Stimulated activated naive CD8-positive, alpha-beta T cell treated with anti-CD3 and anti-CD28 coated beads, Interleukin-15, Interleukin-2, amounts not matched to agents 100 U/mL and 50 U/mL, for 24 hours (primary cell): ENCODE measurements at places on chromosomes 1 and 21.

- no peak for DNase-seq
Measured at GRCh38 chr1:117113199-117113598, 8.3 kb downstream of the TRIM45 start.

- DNase-seq, result no peak
Measured at GRCh38 chr1:223083831-223084230, 59.2 kb downstream of the TLR5 start.

DNA sequence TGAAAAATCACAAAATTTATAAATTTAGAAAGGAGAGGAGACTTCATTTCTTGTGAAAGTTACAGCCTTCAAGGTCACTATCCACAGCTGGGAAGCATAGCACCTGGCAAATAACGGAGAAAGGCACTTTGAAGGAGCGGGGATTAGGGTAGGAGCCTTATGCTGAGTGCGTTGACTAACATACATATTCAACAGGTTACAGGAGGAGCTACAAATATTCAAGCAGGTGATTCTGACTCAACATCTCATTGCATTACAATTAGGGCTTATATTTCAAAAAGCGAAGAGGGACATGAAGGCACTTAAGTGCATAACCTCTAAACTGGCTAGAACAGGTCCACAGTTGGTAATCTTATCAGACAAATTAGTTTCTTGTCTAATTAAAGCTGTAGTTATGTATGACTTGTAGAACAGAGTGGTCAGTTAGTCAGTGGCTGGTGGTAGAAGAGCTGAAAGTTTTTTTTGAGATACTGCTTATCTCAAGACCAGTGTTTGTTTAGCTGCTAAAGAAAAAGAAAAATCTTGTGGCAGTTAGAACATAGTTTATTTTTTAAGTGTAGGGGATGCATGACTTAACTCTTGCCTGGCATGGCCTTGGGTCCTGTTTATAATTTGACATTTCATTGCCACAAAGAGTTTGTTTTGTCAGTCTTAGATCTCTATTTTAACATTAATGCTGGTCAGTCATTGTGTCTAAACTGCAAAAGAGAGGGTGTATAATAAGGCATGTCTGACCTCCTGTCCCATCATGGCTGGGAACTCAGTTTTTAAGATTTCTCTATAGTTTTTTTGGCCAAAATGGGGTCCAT, 311.5 kb downstream of the DUSP10 start:
- DNase-seq, result no peak

GRCh38 chr1:235864931-235865525, 1.7 kb downstream of the LYST start:
- DNase-seq, result no peak

DNA sequence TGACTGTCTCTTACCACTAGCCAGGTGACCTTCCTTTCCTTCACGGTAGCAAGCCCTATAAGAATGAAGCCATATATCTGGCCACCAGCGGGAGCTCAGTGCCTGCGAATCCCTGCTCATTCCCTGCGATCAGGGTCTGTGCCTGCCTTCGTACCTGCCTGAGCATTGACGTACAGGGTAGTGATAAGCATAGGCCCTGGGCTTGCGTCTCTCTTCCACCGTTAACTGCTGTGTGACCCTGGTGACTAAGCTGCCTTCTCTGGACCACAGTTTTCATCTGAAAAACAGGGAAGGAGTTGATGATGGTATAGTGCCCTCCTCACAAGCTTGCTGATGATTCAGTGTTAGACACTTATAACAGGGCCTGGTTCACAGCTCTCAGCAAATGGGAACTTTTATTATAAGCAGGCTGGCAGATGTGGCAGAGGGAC, 4.1 kb downstream of the ZC3H12A start:
- DNase-seq, result peak; percentile 61

- DNase-seq, result no peak
Measured at GRCh38 chr1:96820671-96821070, 99.1 kb downstream of the PTBP2 start.
